Stimulated activated CD8-positive, alpha-beta memory T cell treated with anti-CD3 and anti-CD28 coated beads, Interleukin-7, amount 100 ng/mL, for 24 hours (primary cell): ENCODE measurements at places on chromosomes 12 and 14.

GRCh38 chr12:118900993-118901392, 80.3 kb upstream of the SRRM4 start:
- DNase-seq = no peak

- no peak for DNase-seq
Observed at GRCh38 chr14:50410921-50411320, 14.2 kb upstream of the CDKL1 start.

DNA sequence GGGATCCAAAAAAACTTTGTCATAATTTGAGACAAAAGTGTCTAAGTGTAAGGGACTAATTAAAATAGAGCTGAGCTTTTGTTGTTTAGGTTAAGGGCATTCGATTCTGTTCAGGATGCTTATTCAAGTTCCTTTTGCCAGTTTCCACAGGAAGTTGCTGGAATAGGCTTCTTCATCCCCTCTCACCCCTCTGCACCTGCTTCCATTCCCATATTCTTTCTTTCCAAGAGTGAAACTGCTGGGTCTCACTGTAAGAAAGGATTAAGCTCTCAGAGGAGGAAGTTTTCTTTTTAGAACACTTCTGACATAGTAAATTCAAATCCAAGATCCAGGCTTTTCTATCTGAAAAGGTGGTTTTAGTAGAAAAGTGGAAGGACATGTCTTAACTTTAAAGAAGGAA, 61.4 kb downstream of the POLR3B start:
- DNase-seq = no peak

- no peak for DNase-seq
Observed at GRCh38 chr12:111057701-111058425, 137.5 kb upstream of the MYL2 start.

DNA sequence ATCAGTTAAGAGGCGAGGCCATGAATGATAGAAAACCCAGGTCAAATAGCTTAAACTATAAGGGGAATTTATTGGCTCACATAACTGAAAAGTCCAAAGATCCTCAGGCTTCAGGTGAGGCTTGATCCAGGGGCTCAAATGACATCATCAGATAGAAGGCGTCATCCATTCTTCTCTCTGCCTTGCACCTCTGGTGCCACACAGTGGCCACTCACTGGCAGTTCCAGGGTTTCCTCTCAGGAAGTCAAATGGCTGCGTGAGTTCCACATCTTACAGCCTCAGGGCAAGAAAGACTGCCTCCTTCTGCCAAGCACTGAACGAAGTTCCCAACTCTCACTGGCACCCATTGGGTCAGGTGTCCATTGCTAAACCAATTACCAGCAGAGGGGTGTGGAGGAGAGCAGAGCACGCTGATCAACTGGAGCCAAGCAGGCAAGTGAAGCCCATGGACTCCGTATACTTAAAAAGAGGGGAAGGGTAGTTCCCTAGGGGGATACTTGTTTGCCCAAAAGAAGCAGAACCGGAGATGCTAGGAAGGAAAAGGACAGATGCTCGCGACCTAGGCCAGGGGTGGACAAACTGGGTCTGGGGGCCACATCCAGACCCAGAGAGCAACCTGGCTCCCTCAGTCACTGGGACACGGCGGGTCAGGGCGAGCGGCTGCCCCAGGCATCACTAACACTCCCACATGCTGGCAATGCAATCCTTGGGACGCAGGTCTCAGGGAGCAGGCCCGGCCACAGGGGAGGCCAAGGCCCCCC, 69.3 kb downstream of the SERPINA3 start:
- DNase-seq = no peak

- DNase-seq = no peak
Observed at GRCh38 chr12:88202500-88202899, 60.4 kb downstream of the TMTC3 start.

- no peak for DNase-seq
Observed at GRCh38 chr12:96948782-96949181, 41.7 kb downstream of the NEDD1 start.
